NT2/D1 (cell line): ENCODE measurements at places on chromosomes 11 and 22.

GRCh38 chr11:14972581-14973495 is 687 bp upstream of the CALCA start:
- DNase-seq = no peak

- DNase-seq = no peak
These were observed 45.2 kb downstream of the PLAAT5 start for GRCh38 chr11:63445720-63446119.

DNA sequence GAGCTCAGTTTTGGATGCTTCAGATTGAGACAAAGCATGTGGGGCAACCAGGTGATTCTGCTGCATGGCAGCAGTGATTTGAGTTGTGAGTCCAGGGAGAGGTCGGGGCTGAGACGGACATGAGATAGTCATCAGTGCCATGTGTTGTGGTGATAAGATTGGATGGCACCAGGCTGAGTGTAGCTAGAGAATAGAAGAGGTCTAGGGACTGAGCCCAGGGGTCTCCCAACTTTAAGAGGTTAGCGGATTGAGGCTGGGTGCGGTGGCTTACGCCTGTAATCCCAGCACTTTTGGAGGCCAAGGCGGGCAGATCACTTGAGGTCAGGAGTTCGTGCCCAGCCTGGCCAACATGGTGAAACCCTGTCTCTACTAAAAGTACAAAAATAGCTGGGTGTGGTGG is 6.3 kb upstream of the CTSD start:
- DNase-seq = no peak

GRCh38 chr11:8598506-8598905 is 4.5 kb upstream of the STK33 start:
- DNase-seq = no peak

DNA sequence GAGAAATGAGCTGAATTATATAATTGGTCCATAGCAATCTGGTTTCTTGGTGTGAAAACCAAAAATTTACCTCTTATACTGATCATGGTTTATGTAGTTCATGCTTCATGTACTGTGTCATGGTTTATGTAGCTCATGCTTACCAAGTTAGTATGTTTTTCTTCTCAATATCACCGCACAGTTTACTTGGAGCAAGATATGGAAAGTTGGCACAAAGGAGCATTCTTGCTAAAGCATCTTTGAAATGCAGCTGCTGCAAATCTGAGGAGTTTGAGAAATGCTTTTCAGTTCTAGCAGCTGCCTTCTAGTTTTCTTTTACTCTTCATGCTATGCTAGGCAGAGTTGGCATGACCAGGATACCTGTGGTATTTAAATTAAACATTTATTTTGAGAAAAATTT is 4.5 kb downstream of the OR10G7 start:
- no peak for DNase-seq

- DNase-seq = peak; percentile 46
These were observed 718.8 kb downstream of the CNTN5 start for GRCh38 chr11:99739464-99740089.

- DNase-seq = no peak
These were observed at the start of gene CD81 for GRCh38 chr11:2376751-2377451. Gene CD81 (plus strand): TSS chr11:2377310. CDS start chr11:2377550, 240 bp downstream.
